ENCODE measurements at places on chromosomes 13 and 19. TPM values are rescaled to one million over a fixed set of nuclear protein-coding genes. Genes with fewer than 3 reads are reported as not detected.

The PSG1 gene
- 0.78 TPM for polyA plus RNA-seq

The MBD3L2 gene
- not detected for polyA plus RNA-seq

The PRR19 gene
- 0.86 TPM for polyA plus RNA-seq

The VSTM2B gene
- 0.17 TPM for polyA plus RNA-seq

The DHDH gene
- 5.9 TPM for polyA plus RNA-seq

The ZNF556 gene
- polyA plus RNA-seq: 1.3 TPM

The POU2F2 gene
- 1.3 TPM for polyA plus RNA-seq

The R3HDM4 gene
- 34.1 TPM for polyA plus RNA-seq

The CNFN gene
- 0.96 TPM for polyA plus RNA-seq

The ARHGAP33 gene
- 11.0 TPM for polyA plus RNA-seq

The UNC13A gene
- polyA plus RNA-seq: 0.28 TPM

The PSG3 gene
- not detected for polyA plus RNA-seq

The PLVAP gene
- polyA plus RNA-seq: 177 TPM

The KLF5 gene
- 29.3 TPM for polyA plus RNA-seq

The STOML3 gene
- not detected for polyA plus RNA-seq

The SELENOV gene
- polyA plus RNA-seq: 3.8 TPM

The OR1I1 gene
- polyA plus RNA-seq: 0.03 TPM

The CEACAM21 gene
- 1.6 TPM for polyA plus RNA-seq

The UBAC2 gene
- polyA plus RNA-seq: 98.7 TPM

The GIPR gene
- 0.43 TPM for polyA plus RNA-seq

The FXYD3 gene
- polyA plus RNA-seq: 15.4 TPM

The KCNN4 gene
- 0.97 TPM for polyA plus RNA-seq

The C5AR1 gene
- polyA plus RNA-seq: 4.6 TPM

The CEACAM3 gene
- not detected for polyA plus RNA-seq

The PLIN4 gene
- polyA plus RNA-seq: 0.59 TPM

The TMEM145 gene
- 0.61 TPM for polyA plus RNA-seq

The SCN1B gene
- 0.55 TPM for polyA plus RNA-seq

The IGFL1 gene
- polyA plus RNA-seq: not detected

The ZNF808 gene
- polyA plus RNA-seq: 9.0 TPM

All from right renal cortex interstitium (tissue), 3 donors.